MCF 10A (cell line): ENCODE measurements at places on chromosomes 2 and 18. TPM values are rescaled to one million over a fixed set of nuclear protein-coding genes. Genes with fewer than 3 reads are reported as not detected.

SPATA3 gene
- not detected in 2 replicates for total RNA-seq

REG3A gene
- not detected in 2 replicates for total RNA-seq

CEBPZ gene
- 46.6 and 61.7 TPM in 2 replicates for total RNA-seq

VIT gene
- not detected in 2 replicates for total RNA-seq

FTCDNL1 gene
- 1.9 and 2.5 TPM in 2 replicates for total RNA-seq

TP53I3 gene
- 81.8 and 99.8 TPM in 2 replicates for total RNA-seq

SGPP2 gene
- 33.3 and 47.4 TPM in 2 replicates for total RNA-seq

UPP2 gene
- total RNA-seq = not detected in 2 replicates

RGPD4 gene
- 0.10 and 0.14 TPM in 2 replicates for total RNA-seq

NTSR2 gene
- not detected in 2 replicates for total RNA-seq
